NCI-H2081 (cell line): ENCODE measurements at places on chromosomes 7 and 10.

DNA sequence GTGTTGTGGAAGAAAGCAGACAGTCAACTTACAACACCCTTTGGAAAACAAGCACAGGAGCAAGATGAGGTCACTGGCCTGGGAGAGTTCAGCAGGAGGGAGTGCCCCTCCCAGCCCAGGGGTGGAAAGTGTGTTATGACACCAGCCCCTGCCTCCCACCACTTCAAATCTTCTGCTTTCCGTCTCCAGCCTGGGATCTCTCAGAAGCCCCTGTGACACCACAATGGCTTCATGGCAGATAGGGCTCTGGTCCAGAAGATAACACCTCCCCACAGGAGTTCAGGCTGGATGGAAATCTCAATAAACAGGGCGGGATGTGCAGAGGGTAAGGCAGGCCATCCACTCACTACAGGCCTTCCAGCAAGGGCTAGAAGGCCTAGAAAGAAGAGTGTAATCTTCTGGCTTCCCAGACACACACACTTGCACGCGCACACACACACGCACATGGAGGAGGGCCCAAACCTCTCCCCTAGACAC, 48.7 kb upstream of the ZMIZ1 start:
- no peak for DNase-seq

DNA sequence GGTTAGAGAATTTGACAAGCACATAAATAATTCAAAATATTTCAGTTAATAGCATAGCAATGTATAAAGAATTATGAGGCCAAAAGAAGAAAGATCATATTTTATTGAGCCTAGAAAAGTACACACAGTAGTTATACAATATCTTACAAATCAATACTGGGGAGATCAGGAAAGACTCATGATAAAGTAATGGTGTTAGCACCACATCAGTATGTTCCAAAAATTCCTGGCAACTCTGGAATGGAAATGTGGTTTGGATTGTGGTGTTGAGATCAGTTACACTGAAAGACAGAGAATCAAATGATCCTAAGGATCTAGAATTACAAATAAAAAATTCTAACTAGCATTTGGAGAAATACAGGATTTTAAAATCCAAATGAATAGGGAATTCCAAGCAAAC, 420.5 kb upstream of the CNTNAP2 start:
- no peak for DNase-seq

DNA sequence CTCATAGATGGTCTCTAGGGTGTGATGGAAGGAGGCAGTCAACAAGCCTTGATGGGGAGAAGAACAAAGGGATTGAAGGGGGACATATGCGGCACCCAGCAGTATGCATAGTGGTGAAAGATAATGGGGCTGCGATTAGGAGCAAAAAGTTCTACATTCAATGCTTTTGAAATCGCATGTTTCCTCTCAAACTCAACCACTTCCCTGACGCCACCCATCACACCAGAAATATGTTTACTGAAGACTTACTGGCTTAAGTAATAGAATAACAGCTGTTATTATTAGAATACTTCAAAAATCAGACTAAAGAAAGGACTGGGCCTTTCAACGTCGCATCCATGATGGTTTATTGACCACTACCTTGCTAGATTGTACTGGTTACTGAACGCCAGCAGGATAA, 31.5 kb downstream of the MKRN1 start:
- DNase-seq, result no peak

DNA sequence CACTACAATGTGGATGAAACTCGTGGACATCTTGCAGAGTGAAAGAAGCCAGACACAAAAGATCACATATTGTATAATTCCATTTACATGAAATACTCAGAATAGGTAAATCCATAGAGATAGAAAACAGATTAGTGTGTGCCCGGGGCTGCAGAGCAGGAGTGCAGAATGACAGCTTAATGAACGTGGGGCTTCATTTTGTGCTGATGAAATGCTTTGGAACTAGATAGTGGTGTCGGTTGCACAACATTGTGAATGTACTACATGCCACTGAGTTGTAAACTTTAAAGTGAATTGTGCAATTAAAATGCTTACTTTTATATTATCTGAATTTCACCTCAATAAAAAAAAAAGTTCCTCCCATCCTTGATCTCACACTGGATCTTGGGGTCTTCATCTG, 31.8 kb upstream of the CARD11 start:
- DNase-seq, result no peak

- DNase-seq, result peak; percentile 6
Measured at GRCh38 chr10:101839416-101840063, 4.1 kb downstream of the KCNIP2 start.

DNA sequence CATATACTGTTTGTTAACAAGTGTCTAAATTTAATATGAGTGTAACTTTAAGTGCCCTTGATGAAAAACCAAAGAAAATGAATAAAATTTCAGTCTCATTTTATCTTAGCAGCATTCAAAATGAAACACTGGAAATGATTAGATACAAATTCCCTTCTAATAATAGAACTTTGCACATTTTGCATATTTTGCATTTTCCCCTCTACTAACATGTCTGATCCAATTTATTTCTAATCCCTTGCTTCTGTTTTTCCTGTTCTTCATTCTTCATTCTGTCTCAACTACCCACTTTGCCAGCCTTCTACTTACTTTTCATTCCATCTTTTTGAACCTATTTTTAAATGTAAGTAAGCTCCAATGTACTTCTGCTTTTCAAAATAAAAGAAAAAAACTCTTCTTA, 42.7 kb upstream of the SEMA3D start:
- DNase-seq, result no peak

DNA sequence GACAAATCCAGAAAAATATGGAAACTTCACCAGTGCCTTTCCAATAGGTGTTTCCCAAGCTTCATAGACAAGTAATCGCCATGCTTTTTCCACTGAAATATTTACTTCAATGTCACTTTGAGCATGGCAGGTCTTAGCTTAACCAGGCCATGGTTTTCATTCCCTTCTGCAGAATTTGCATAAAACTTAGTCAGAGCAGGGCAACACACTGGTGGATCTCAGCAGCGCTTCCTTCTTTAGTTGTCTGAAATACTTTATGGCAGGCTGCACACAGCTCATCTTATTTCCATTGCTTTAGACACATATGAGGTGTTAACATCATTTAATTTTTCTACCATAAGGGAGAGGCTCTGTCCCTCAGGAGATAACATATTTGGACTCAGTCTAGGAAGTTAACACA, 102.9 kb upstream of the AHR start:
- no peak for DNase-seq

DNA sequence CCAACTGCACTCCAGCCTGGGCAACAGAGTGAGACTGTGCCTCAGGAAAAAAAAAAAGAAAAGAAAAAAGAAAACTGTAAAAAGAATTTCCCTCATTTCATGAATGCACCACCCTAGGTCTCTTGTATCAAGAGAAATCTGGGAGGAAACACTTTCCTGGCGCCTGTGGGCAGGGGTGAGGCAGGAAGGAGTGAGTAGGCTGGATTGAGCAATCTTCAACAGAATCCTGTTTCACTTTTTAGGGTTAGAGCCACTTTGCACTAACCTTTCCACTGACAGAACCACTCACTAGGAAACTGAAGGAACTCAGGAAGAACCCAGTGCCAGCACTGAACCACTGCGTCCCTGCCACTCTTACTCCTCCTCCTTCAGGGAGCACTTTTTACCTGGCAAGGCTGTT, 282.1 kb downstream of the CCDC3 start:
- DNase-seq, result no peak

DNA sequence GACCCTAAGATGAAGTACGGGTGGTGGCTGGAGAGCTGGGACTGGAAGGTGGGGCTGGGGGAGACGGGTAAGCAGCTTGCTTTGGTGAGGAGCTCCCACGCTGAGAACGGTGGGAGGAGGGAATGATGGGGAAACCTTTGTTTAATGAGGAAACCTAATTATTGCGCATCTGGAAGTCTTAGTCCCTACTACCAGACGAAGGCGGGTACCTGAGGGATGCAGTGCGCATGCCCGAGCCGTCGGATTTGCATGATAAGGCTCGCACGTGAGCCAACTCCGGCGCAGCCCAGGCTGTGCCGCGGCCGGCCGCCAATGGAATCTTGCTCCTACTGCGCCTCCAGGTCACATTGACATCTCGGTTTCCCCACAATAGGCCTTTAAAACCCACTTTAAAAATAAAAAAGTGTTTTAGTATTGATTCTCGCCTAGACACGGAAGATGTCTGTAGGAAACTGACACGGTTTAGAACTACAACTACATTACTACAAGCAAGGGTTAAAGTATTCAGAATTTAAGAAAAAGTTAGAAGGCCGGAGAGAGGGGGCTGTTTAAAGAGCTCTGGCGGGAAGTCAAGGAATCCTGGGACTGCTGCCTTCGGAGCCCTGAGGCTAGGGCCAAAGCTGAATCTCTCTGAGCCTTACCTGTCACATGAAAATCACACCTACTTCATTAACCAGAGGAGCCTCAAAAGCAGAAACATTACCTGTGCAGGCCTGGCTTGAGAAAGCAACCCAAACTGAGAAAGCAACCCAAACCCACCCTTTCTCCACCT, 12.1 kb upstream of the DLX6 start:
- no peak for DNase-seq

- DNase-seq, result no peak
Measured at GRCh38 chr10:78260141-78260540, 226.5 kb downstream of the RPS24 start.

DNA sequence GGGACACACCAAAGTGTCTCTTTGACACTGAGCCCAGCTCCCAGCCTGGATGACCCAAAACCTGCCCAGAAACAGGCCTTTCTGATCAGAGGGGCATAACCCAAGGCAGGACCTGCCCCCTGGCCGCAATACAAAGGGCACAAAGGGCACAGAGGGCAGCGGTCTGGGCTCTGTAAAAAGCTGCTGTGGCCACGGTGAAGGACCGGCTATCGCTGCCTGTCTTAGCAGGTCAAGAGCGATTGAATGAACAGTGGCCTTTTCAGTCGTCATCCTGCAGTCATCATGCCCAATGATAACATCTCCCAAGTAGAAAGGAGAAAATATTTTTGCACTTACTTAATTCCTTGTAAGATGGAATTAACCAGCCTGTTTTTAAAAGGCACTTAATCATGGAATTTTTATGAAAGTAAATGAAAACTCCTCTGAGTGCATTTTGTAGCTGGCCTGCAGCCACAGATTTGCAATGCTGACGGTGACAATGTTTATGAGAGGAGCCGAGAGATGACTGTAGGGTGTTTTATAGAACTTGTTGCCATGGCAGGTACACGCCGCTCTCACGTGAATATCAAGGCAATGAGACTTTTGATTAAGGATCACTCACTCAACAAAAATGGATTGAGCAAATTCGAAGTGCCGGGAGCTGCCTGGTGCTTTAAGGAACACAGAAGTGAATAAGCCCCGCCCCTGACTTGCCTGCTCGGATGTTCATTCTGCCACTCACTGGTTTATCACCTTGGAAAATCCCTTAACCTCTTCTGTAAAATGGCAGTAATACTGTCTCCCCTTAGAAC, 47.3 kb upstream of the BHLHA15 start:
- DNase-seq, result no peak

DNA sequence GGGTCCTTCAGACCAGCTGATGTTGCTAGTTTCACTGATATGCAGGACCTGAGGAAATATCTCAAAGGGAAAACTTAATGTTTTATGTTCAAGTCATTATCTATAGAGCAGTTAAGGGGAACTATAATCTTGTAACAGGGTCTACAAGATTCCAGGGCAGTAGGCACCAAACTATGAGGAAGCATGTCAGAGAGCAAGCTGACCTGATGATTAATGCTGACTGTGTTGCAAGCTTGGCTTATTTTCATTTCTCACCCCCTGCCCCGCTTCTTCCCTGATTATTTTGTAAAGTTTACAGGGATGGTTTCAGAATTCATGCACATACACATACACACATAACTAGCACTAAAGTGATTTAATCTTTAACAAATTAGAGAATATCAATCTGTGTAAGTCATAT, 84.3 kb upstream of the CACNA2D1 start:
- DNase-seq, result no peak

- no peak for DNase-seq
Measured at GRCh38 chr7:156055206-156055822, 243.1 kb upstream of the SHH start.

- DNase-seq, result no peak
Measured at GRCh38 chr7:157568770-157569584, 232.2 kb downstream of the DNAJB6 start.

- no peak for DNase-seq
Measured at GRCh38 chr7:130069179-130069977, 956 bp upstream of the KLHDC10 start.

DNA sequence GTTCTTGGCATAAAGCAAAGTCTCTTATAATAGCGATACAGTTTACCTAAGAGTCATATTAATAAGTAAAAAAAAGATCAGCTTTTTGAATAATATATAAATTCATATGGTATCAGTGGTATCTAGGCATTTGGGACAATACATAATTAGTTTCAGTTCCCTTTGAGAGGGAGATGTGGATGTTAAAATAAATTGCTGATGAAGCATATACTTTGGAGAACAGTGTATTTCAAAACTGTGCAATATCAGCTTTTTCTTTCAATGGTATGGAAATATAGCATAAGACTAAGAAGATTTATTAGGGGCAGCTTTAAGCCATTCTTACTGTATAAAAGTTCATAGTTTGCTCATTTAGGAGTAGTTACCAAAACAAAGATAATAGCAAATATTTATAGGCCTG, 35.5 kb downstream of the MDFIC start:
- no peak for DNase-seq

DNA sequence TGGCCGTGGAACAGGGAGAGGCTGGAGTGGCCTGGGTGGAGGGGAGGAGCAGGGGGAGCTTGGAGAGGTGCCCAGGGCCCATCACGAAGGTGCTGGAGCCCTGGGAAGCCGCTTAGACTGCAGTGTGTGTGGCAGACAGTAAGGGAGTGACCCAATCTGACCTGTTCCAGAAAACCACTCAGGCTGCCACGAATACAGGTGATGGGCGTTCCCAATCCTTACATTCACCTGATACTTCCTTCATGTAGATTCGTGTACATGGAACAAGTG, 161.7 kb downstream of the SVIL start:
- DNase-seq, result no peak

DNA sequence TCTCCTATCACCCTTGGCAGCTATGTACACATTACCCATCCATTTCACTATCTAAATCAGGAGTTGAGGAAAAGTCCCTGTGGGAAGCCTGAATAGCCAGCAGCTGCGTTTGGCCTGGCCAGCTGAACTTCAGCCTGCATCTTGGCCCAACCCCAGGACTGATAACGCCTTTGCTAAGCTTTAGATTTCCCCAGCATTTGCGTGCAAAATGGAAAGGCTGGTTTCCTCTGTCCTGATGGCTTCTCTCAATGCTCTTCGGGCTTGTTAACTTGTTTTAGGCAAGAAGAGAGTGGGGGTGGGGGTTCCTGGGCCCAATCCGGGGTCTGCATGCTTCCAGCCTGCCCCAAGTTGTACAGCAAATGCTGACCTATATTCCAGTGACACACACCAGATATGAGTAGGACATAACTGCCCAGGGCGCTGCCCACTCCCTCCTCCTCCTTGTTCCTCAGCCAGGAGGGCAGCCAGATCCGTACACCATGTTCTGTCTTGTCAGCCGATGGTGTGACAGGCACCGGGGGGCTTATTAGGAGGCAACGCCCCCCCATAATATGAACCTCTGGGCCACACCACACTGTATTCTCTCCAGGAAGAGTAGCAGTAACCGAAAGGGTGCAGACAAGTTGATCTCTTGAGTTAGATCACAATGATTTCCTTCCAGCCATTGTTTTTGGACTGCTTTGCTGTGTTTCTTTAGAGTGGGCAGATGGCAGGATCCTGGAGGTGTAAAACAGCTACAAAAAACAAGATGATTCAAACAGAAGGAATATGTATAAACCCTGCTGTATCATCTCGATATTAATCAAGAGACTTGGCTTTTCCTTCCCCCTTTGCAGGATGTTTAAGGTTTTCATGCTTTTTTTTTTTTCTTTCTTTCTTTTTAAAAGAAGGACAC, 339.0 kb downstream of the RNLS start:
- no peak for DNase-seq
